ENCODE measurements at places on chromosomes 4 and X.

- DNase-seq: no peak
Measured at GRCh38 chr4:123495530-123495929, 98.9 kb downstream of the SPRY1 start.

DNA sequence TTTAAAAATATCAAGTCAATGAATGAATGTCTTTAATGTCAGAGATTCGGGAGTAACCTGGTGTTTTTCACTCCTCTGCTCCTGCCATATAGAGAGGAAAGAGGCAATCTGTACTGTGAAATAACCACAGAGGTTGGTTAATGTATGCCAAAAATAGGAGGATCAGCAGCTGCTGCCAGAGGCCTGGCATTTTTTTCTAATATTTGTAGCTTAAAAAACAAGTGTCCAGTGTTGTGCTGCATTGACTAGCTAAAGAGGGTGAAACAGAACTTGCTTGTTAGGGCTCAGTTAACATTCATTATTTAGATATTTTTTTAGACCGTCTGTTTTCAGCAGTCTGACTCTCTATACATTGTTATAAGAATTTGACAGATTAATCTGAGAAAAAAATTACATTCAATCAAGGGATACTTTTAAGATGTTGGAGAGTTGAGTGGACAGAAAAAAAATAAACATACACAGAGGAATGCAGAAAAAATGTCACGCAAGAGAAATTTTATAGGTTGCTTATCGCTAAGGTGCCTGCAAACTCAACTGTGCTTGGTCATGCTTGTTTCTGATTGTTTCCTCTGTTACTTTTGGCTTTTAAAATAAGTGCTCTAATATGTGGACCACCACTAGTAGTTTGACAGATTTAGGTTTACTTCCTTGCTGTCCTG is 392.3 kb upstream of the GALNT7 start:
- DNase-seq: no peak

- DNase-seq: no peak
Measured at GRCh38 chr4:25320773-25321172, 8.2 kb downstream of the ZCCHC4 start.

- DNase-seq: no peak
Measured at GRCh38 chr4:134313591-134313990, 112.0 kb upstream of the PABPC4L start.

GRCh38 chr4:168541266-168541953 is 44.6 kb downstream of the PALLD start:
- DNase-seq: no peak

DNA sequence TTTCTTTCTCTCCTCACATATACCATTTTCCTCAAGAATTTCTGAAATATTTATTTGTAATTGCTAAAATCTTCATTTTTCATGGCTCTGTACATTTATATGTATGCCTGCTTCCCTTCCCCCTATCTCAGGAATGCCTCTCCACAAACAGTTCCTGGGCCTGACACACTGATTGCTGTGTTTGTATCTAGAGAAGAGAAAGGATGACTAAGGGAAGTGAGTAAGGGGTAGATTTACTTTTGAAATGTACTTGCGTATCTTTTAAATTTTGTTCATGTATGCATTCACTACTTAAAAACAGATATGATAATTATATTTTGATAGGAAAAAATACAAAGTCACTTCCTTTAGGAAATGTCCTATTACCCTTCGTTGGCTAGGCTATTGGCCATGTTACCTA is 790.8 kb downstream of the PCDH18 start:
- DNase-seq: no peak

- DNase-seq: no peak
Measured at GRCh38 chr4:180106122-180106521, 2137.1 kb upstream of the TENM3 start.

- DNase-seq: no peak
Measured at GRCh38 chr4:970046-970745, 3.2 kb downstream of the DGKQ start.

GRCh38 chrX:105755109-105755508 is 67.2 kb upstream of the NRK start:
- no peak for DNase-seq

Measured in activated CD4-positive, CD25-positive, alpha-beta regulatory T cell treated with anti-CD3 and anti-CD28 coated beads, Interleukin-2, amount 50 U/mL, for 16 hours (primary cell).